Right lung (tissue), 10 donors: ENCODE measurements at places on chromosomes 6 and 20.

DNA sequence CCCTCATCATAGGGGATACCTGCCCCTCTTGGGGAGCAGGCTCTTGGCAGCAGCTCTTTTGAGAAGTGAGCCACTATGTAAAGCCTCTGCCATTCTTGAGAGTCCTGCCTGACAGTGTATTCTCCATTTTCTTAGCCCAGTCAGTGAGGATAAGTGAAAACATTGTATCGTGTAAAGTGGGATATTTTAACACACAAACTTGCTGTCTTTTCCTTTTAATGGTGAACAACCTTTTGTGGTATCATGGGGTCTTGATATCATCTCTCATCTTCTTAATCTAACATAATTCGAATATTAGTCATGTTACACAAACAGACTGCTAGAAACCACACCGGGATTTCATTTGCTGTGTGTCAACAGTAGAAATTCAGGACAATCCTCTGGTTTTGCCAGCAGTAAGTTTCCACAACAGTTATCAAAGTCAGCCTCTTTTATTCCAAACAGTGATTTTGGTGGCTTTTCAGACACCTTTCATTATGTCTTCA is 136.2 kb downstream of the HIVEP1 start:
- DNase-seq: no peak

GRCh38 chr6:82367704-82368103 is 4.1 kb downstream of the TPBG start:
- DNase-seq: no peak

- no peak for DNase-seq
Measured at GRCh38 chr6:110590821-110591351, 114.5 kb upstream of the SLC22A16 start.

- DNase-seq: no peak
Measured at GRCh38 chr20:52230409-52230808, 38.8 kb upstream of the ZFP64 start.

DNA sequence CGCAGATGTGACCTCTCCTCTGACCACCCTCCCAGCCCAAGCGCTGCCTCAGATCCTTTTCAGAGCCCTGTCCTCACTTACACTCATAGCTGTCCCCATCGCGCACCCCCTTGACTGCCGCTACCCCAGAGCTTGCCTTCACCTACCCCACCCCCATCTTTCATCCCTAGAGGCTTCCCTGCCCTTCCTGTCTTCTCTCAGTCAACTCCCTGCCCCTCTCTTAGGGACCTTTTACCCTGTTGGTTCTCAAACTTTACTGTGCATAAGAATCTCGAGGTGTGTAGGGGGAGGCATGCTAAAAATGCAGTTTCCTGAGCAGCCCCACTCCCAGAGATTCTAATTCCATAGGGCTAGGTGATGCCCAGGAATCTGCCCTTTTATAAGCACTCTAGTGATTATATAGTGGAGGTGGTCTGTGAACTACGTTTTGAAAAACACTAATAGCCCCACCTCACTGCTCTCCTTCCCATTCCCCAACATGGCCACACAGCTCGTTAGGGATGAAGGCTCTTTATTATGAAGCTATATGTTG is 725 bp downstream of the TM9SF4 start:
- no peak for DNase-seq

GRCh38 chr6:162099685-162100084 is 627.9 kb downstream of the PRKN start:
- no peak for DNase-seq

- no peak for DNase-seq
Measured at GRCh38 chr6:132567566-132567965, 2.6 kb upstream of the TAAR6 start.

- DNase-seq: no peak
Measured at GRCh38 chr20:36309643-36310042, 3.5 kb downstream of the DLGAP4 start.

- DNase-seq: no peak
Measured at GRCh38 chr20:20547221-20547875, 165.1 kb downstream of the RALGAPA2 start.

- DNase-seq: no peak
Measured at GRCh38 chr20:33000802-33001466, 3.3 kb downstream of the SUN5 start.

- no peak for DNase-seq
Measured at GRCh38 chr6:80094017-80094416, 12.5 kb upstream of the BCKDHB start.

- DNase-seq: no peak
Measured at GRCh38 chr6:137025786-137026730, 18.7 kb downstream of the IL20RA start.

- DNase-seq: no peak
Measured at GRCh38 chr6:170037541-170038250, 253.2 kb downstream of the DLL1 start.

DNA sequence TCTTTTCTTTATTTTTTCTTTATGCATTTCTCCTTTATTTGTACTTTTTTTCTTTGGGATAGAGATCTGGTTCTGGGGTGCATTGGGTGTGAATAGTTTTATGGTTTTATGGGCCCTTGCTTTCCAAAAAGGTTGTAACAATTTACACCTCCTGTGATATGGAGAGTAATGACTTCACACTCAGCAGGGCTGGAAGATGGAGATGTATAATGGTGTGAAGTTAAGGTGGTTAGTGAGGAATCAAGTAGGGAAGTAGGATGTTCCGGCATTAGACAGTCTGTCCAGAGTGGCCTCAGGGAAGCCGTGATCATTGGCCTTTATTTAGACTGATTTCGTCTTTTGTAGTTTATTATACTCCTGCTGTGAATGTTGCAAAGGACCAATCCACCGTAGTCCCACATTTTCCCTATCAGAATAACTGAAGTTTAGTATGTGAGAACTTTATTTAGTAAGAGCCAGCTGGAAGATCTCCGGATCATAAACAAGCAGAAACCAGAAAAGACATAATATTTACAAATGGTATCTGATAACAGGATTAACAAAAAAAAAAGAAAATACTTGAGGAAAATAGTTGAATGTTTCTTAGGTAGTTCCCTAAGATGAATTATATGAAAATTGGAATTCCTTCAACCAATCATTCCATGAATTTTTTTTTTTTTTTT is 255.5 kb downstream of the TBC1D7 start:
- peak; percentile 13 for DNase-seq

GRCh38 chr6:75735491-75736186 is 13.4 kb upstream of the MYO6 start:
- DNase-seq: no peak

DNA sequence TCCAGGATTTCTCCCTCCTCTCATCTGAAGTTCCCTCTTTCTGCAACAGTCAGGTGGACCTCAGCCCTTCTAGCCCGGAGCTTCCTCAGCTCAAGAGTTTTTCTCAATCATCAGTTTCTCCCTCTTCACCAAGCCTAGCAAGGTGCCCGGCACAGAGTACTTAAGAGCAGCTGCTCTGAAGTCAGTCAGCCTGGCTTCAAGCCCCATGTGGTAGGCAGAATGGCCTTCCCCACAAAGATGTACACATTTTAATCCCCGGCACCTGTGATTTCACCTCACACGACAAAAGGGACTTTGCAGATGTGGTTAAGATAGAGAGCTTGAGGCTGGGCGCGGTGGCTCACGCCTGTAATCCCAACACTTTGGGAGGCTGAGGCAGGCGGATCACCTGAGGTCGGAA is 15.1 kb upstream of the RBPJL start:
- DNase-seq: no peak

DNA sequence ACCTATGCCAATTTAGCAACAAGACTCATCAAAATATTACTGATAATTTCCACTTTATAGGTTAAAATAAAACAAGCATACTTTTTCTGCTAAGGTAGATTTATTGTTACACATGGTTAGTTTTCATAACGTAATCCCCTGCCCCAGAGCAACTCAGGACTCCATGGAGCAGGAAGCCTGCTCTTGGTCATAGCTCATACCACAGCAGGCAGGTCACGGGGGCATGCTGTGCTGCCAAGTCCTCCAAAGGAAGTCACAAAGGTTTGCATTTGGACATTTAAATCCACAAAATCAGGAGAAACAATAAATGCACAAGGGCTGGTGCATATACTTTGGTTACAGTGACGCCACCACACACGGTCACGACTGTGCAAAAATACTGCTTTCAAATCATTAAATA is 12.5 kb downstream of the GZF1 start:
- no peak for DNase-seq

DNA sequence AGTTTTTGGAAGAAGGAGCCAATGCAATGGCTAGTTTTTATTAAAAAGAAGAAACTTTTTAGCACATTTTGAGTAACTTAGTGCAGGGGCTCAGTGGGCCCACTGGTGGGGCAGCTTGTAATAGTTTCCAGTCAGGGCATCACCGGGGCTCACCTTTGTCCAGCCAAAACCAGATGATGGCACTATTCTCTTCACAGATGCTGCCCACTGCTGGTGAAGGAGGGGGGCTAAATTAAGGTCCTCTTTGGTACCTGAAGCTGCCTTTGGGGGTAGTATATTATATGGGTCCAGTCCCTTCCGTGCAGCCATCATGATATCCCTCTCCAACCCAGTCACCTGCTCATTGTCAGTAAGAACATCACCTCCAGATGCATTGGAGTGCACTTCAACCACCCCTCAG is 182.9 kb downstream of the PDE7B start:
- no peak for DNase-seq

DNA sequence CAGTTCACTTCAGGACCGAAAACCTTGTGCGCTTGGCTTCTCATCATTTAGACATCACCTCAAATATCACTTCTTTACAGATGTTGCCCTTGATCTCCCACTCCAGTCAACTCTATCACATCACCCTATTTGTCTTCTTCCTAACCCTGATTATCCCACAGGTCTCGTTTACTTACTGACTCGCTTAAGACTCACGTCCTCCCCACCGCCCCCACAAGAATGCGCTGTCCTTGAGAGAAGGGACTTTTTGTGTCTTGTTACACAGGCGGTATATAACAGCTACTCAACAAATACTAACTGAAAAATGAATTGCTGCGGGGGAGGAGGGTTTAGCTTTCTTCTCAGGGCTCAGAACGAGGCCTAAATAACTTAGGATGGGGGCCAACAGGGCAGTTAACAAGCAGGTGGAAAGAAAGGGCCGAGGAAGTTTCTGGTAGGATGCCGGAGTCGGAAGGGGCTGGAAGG is 527 bp downstream of the TOMM34 start:
- no peak for DNase-seq

GRCh38 chr6:70371454-70372105 is 41.7 kb upstream of the FAM135A start:
- peak; percentile 61 for DNase-seq

- DNase-seq: no peak
Measured at GRCh38 chr20:49653925-49654434, 59.7 kb downstream of the B4GALT5 start.

- no peak for DNase-seq
Measured at GRCh38 chr6:141700819-141701218, 431.9 kb upstream of the GJE1 start.

GRCh38 chr6:55220961-55221360 is 46.6 kb downstream of the HCRTR2 start:
- DNase-seq: no peak

DNA sequence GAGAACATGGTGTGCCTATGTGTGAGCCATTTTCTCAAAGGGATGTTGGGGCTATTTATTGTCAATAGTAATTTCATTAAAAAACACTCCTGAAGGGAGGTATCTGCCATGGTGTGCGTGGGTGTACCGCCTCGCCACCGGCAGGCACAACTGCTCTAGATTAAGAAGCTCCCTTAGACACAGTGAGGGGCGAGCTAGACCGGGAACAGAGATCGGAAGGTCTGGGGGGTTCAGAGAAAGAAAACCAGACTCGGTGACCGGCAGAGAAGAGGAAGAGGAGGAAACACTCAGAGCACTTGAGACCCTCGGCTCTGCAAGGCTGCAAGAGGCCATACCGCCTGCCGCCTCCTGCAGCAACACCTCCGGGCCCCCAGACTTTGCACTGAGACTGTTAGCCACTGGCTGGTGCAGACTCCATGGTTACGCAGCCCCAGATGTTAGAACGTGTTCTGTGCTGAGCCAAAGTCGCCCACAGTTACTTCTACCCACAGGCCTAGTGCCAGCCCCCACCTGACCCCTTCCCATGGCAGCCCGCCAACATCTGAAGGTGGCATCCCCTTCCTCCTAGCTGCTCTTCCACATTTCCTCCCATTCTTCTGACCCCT is 18.1 kb downstream of the PXDC1 start:
- no peak for DNase-seq

GRCh38 chr6:16058201-16058928 is 70.5 kb upstream of the MYLIP start:
- no peak for DNase-seq

- no peak for DNase-seq
Measured at GRCh38 chr20:41361757-41362747, 4.6 kb downstream of the EMILIN3 start.

- no peak for DNase-seq
Measured at GRCh38 chr6:9467741-9468140, 947.1 kb downstream of the TFAP2A start.

DNA sequence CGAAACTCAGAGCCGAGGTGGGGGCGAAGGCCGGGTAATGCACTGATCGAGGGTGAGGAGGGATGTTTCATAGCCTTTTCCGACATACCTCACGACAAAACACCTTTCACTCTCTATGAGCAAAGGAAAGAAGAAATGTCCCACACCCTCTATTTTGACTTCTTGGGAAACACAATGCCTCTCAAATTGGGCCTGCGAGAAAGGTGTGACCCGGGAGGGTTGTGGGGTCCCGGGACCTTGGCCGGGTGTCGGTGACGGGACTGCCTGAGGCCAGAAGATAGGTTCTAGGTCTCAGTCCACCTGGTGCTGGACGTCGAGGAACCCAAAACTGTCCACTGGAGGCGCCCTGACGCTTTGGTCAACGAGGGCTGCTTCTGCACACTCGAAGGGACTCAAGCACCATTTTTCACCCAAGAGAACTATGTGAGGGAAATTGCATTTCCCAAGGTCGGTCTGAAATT is 41.1 kb upstream of the OSTM1 start:
- no peak for DNase-seq

- DNase-seq: peak; percentile 76
Measured at GRCh38 chr20:24917797-24918578, 31.1 kb upstream of the CST7 start.

GRCh38 chr20:48456366-48457192 is 371.2 kb downstream of the PREX1 start:
- DNase-seq: no peak

DNA sequence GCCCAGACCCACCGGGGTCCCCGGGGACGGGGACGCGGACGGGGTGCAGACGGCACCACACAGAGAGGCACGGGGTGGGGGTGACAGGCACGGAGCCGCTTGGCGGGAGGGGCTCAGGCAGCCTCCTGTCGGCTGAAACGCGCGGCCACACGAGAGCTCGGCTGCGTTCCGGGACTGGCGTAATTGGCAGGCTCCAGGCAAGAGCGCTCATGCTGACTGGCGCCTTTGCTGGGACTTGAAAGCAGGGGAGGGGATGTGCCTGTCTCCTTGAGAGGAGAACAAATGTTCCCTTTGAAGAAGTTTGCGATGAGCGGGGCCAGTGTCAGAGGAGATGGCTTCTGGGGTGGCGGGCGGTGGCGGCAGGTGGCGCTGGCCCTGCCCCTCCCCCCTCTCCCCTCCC is 25.8 kb downstream of the BHLHE23 start:
- DNase-seq: no peak

GRCh38 chr20:59082077-59082740 is 39.6 kb upstream of the PRELID3B start:
- DNase-seq: no peak
